RWPE1 (cell line): ENCODE measurements at places on chromosomes 7 and 10.

- DNase-seq: peak; percentile 59
These were observed 43.4 kb downstream of the FOXL3 start for GRCh38 chr7:333393-333764.

GRCh38 chr10:114881901-114882300 lies 56.1 kb upstream of the TRUB1 start:
- no peak for DNase-seq

GRCh38 chr7:125090596-125090995 lies 161.0 kb upstream of the POT1 start:
- DNase-seq: peak; percentile 15

DNA sequence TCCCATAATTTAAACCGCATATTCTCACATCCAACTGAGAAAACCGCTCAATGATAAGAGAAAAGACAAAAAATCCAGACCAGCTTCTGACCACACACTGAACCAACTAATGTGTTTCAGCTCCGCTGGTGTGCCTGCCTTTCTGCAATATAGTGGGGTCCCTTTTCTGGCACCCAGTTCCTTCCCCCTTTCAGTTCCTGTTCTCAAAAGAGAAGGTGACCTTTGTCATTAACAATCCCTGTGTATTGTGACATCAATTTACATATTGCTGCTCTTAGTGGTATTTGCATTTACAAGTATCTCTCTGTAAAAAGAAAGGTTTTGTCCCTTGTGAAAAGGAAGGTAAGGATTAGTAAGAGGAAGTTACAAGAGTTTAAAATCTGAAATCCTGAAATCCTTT lies 1.4 kb downstream of the PPP1R17 start:
- DNase-seq: no peak

DNA sequence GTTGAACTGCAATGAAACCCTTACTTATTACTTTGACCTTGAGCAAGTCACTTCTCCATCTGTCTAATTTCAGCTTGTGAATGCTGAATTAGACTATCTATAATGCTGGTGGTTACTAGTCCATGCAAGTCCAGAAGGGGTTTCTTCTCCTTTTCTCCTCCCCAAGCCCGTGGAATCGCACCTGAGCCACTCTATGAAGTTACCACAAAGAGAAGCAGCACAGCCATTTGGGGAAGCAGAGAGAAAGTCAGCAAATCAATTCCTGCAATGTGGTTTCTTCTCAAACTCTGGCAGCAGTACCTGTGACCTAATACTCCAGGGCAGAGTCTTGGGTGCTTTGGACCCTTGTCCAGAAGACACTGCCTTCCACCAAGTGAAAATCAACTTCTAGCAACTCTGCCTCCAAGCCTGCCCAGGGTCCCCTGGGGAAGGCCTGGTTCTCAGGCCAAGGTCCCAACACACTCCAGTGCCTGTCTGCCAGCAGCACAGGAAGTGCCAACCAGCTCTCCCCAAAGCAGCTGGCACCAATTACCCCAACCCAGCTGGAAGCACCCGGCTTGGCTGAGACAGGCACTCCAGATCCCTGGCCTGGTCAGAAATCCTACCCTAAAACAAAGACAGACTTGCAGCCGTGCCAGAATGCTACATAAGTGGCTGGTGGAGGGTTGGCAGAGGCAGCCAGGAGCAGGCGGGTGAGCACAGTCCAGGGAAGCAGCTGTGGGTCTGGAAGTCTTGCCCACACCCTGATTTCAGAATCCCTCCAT lies 200.3 kb downstream of the LSM5 start:
- DNase-seq: no peak

- no peak for DNase-seq
These were observed 15.6 kb downstream of the ZRANB1 start for GRCh38 chr10:124957404-124957947.

DNA sequence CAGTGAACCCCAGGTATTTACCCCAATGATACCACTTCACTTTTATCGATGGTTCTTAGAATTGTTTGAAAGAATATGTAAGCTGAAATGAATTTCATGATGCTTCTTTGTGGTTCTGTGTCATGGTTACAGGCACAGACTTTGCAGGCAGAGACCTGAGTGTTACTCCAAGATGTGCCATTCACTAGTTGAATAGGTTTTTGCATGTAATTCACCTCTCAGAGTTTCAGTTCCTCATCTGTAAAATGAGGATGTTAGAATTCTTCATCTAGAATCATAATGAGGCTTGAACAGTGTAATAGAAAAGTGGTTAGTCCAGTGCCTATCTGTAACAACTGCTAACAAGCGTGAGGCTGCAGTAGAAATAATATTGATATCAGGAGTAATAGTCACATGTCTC lies 54.6 kb downstream of the VSTM2A start:
- no peak for DNase-seq

DNA sequence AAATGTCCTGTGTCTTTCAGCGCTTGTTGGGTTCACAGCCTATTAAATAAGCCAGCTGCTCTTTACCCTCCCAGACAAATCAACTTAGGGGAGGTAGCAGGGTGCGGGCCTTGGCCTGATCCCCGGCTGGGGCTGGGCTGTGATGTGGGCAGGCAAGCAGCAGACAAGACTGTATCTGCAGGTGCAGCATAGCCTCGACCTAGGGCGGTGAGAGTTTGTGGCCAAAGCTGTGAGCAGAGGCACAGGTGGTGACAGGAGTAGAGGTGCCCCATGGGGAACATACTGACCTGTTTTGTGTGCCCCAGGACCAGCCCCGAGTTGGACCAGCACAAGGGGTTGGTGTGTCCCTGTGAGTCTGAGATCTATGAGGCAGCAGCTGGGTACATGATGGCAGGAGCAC lies 885.4 kb downstream of the ZNF37A start:
- no peak for DNase-seq

GRCh38 chr7:20211376-20211775 lies 5.8 kb downstream of the MACC1 start:
- no peak for DNase-seq

GRCh38 chr10:86113983-86114382 lies 252.6 kb downstream of the GRID1 start:
- DNase-seq: no peak

DNA sequence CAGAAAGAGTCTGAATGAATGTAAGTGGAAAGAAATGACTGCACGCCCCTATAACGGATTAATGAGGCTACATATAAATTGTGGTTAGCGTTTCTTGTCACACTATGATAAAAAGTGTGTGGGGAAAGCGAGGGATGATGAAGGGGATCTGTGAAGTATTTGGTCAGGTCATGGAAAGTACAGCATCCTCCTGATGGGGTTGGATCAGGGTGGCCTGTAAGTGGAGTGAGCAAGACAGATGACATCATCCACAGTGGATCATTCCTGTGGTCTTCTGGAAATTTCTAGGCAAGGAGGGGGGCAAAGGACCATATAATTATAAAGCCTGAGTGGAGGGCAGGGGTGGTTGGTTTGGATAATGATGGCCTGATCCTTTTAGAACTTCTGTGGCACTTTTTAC lies 606.0 kb downstream of the INHBA start:
- DNase-seq: no peak

DNA sequence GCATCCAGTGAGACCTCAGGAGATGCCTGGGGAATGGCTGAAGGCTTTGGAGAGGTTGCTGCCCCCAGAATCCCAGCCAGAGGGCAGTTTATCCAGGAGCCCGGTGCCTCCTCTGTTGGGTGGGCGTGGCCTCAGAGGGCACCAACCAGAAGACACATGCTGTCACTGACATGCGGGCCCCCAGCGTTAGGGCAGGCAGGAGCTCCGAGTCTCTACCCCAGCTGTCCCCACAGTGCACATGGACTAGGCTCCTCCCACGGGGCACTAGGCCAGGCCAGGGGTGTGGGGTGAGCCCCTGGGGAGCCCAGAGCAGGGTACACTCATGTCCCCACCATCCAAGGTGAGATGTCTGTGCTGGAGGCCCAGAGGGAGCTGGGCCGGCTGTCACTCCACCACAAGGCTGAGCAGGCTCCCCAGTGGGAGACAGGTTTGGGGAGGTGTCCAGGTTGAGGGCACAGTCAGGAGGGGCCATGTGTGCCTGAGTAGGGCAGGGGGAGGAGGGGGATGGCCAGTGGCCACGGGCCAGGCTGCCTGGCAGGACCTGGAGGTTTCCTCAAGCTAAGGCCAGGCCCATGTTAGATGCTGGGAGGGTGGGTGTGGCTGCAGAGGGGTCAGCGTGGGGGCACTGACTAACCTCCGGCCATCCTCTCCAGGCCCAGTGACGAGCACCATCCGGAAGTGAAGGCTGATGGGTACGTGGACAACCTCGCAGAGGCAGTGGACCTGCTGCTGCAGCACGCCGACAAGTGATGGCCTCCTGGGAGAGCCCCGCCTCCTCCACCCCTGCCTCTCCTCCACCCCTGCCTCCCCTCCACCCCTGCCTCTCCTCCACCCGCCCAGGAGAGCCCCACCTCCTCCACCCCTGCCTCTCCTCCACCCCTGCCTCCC lies 131.3 kb downstream of the FAM53B start:
- DNase-seq: no peak

DNA sequence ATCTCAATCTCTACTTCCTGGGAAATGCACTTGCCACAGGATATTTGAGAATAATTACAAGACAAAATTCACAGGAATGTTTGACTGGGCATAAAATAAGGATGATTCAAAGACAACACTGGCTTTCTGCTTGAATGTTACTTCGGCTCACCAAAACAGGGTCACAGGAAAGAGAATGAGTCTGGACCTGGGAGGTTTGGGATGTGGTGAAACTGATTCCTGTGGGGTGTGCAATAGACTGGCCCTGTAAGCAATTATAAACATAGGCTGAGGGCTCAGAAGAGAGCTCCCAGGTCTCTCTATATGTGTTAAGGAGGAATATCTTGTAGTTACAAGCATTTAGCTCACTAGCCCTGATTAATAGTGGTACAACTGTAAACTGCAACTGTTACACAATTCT lies 613.9 kb upstream of the CELF2 start:
- no peak for DNase-seq

GRCh38 chr10:18456984-18457383 lies 194.4 kb downstream of the NSUN6 start:
- DNase-seq: no peak

DNA sequence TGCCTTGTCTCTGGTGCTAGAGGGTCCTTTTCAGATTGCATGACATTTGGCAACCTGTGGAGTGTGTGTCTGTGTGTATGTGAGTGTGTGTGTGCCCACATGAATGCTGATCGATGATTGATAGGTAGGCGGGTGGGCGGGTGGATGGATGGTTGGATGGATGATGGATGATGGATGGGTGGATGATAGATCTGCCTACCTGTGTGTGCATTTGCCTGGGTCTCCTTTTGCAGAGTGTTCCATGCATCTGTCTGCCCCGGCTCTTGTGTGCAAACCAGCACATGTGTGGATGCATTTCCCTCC lies 99.8 kb downstream of the RGS10 start:
- no peak for DNase-seq

GRCh38 chr10:126097558-126098225 lies 201.3 kb downstream of the FANK1 start:
- DNase-seq: peak; percentile 26

DNA sequence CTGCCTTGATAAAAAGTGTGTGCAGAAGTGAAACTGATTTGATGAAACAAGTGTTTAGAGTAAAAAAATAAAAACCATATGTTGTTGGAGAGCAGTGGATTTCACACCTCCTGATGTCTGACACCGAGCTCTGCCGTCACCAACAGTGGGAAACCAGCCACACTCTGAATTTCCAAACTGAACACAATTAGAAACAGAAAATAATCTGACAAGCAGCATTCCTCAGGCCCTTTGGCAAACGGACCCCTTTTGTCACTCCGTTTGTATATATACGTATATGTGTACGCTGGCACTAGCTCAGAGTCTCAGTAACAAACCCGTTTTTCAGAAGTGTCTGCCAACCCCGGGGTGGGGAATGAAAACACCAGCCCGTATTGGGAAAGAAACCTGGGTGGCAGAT lies 32.4 kb downstream of the TACC2 start:
- no peak for DNase-seq
